NCI-H526 treated with DMSO at 0.1 percent for 48 hours (cell line): ENCODE measurements at places on chromosomes 12 and 14.

DNA sequence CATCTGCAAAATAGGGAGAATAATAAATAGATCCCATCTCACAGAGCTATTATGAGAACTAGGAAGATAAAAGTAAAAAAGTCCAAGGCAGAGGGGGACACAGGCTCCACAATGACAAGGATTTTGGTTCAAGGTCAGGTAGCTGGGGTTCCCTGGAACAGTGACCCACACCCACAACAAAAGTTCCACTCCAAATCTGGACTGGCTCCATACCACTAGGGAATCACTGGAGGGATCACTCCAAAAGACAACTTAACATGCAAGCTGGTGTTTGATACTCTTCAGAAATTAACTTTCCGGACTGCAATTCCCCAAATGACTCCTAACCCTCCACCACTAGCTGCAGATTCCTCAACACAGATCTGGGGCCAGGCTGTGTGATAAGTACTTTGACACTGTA is 54.9 kb downstream of the ITPK1 start:
- DNase-seq: no peak

DNA sequence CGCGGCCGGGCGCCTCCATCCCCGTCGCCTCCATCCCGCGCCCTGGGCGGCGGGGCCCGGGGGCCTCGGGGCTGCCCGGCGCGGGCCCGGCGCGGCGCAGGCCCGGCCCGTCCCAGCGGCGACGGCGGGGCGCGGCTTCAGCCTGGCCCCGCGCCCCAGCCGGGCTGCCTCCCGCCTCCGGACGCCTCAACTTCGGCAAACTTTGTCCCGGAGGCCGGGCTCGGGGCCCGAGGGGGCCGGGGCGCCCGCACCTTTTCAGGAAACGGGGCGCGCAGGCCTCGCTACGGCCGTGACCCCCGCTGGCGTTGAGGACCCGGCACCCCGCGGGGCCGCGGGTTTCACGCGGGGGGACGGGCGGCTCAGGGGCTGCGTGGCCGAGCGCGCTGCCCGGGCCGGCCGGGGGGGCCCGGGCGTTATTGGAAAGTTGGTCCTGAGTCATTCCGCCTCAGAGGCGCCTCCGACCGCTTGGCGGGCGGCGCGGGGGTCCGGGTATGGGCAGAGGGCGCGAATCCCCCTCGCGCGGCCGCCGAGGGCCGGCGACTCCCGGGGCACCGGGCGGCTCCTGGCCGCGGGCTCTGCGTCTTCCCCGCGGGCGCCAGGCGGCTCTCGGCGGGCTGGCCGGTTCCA is 575 bp downstream of the TRAF3 start:
- DNase-seq: no peak

GRCh38 chr14:54420478-54421142 is 20.6 kb downstream of the CNIH1 start:
- peak; percentile 23 for DNase-seq

GRCh38 chr14:92898566-92899131 is 24.3 kb upstream of the CHGA start:
- DNase-seq: no peak

GRCh38 chr12:96364092-96364700 is 36.0 kb downstream of the CDK17 start:
- no peak for DNase-seq

DNA sequence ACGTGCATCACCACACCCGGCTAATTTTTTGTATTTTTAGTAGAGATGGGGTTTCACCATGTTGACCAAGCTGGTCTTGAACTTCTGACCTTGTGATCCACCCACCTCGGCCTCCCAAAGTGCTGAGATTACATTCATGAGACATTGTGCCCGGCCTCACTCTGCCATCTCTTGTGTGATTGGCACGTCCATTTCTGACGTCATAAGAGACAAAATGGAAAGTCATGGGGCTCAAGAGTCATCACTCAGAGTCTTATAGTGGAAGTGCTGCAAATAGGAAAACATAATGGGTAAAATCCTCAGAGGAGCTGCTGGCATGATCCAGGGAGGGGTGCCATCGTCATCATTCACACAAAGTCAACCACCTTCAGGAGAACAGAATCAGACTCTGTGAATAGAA is 54.2 kb upstream of the GPATCH2L start:
- DNase-seq: no peak

GRCh38 chr12:88855301-88855700 is 275.0 kb upstream of the KITLG start:
- no peak for DNase-seq

DNA sequence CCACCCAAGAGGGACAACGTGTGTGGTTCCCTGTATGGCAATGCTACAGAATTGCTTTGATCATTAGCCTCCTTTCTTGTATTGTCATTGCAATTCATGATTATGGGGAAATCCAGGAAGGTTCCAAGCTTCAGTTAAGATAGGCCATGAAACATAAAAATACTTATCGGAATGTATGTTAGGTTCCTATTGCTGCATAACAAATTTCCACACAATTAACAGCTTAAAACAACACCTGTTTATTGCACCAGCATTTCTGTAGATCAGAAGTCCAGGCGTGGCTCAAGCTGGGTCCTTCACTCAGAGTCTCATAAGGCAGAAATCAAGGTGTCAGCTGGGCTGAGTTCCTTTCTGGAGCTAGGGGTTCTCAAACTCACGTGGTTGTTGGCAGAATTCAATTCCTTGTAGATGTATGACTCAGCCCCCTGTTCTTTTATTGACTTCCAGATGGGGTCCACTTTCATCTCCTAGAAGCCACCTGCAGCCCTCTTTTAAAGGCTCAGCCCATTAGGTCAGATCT is 365.6 kb upstream of the TMPO start:
- DNase-seq: no peak

DNA sequence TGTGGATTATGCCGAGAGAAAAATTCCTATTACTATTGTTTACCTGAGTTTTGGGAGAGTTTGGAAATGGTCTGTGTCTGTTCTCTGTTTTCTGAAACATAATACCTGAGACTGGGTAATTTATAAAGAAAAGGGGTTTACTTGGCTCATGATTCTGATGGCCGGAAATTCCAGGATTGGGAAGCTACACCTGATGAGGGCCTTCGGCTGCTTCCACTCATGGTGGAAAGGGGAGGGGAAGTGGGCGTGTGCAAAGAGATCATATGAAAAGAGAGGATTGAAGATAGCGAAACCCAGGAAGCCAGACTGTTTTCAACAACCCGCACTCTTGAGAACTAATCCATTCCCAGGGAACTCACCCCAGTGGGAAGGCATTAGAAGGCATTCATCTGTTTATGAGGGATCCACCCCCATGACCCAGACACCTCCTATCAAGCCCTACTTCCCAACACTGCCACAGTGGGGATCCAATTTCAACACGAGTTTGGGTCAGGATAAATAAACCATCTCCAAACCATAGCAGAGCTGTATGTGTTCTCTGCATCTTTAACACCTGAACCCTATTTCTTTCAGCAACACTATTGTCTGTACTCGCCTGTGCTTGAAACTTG is 51.1 kb downstream of the APAF1 start:
- no peak for DNase-seq
